ENCODE measurements at places on chromosomes 3 and 15. TPM values are rescaled to one million over a fixed set of nuclear protein-coding genes. Genes with fewer than 3 reads are reported as not detected.

DNA sequence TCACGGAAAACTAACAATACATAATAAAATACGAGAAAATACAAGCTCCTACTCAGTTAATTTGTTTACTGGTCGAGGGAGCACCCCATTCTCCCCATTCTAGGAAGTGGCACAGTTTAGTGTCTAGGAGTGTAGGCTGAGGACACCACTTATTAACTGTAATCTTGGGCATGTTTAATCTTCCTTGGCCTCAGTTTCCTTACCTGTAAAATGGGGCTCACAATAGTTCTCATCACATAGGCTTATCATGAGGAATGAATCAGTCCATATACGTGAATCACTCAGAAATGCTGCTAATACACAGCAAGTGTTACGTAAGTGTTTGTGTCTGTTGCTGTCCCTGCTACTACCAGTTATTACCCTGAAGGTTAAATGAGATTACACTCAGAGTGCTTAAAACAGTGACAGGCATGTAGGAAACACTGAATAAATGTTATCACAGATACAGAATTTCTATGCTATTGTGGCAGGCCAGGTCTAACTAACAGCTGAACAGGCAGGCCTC is 210.2 kb downstream of the OSBPL10 start:
- no peaks in the 10 kb centered on the region for H3K36me3 ChIP-seq
- H3K4me1 ChIP-seq: no peaks in the 10 kb centered on the region
- no peak overlapping the region for H3K4me3 ChIP-seq

- no peaks in the 10 kb centered on the region for H3K4me1 ChIP-seq
- no peak overlapping the region for H3K27ac ChIP-seq
- no peak for DNase-seq
- H3K36me3 ChIP-seq: no peaks in the 10 kb centered on the region
Measured at GRCh38 chr3:73228437-73228836, 167.0 kb downstream of the EBLN2 start.

GRCh38 chr15:63178034-63178433 is 11.4 kb upstream of the RAB8B start:
- H3K36me3 ChIP-seq: no peaks in the 10 kb centered on the region
- H3K4me3 ChIP-seq: no peak overlapping the region
- no peaks in the 10 kb centered on the region for H3K27me3 ChIP-seq
- DNase-seq: no peak
- no peak overlapping the region for H3K27ac ChIP-seq

DNA sequence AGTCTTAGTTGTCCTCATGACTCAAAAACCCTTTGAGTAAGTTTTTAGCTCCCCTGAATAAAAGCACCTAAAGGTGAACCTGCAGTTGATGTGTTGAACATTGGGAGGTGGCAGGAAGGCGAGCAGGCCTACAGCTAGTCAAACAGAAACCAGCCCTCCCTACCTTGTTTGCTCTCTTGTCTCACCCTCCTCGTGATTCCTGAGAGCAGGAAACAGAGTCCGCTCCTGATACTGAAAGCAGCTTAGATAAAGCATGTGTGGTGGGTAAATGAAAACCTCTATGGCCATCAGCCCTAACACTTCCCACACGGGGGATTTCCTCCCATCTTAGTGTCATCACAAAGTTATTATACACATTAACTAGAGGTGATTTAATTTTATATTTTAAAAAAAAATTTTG is 21.8 kb upstream of the CLDN18 start:
- DNase-seq: no peak
- H3K27me3 ChIP-seq: no peaks in the 10 kb centered on the region
- H3K27ac ChIP-seq: no peak overlapping the region
- no peak overlapping the region for H3K4me3 ChIP-seq

DNA sequence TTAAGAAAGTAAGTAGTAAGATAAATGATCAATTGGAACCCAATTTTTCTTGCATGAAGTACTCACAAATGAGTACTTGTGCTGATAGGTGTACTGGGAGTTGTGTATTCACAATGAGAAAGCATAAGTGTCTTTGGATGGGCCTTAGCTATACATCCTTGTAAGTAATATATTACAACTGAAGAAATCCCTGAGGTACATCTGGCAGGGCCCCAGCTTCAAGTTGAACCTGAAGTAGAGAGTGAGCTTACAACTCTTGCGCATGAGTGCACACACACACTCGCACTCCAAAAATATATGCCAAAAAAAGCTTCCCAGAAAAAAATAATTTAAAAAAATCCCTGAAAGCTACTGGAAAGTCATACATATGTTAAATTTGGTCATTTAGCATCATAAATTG is 222.5 kb downstream of the ROBO2 start:
- H3K36me3 ChIP-seq: no peaks in the 10 kb centered on the region
- no peak overlapping the region for H3K27ac ChIP-seq
- no peak for DNase-seq

GRCh38 chr3:13998831-13999230 is 119.0 kb upstream of the WNT7A start:
- H3K27ac ChIP-seq: no peak overlapping the region
- H3K4me3 ChIP-seq: no peak overlapping the region
- no peaks in the 10 kb centered on the region for H3K4me1 ChIP-seq
- H3K36me3 ChIP-seq: no peaks in the 10 kb centered on the region
- no peak for DNase-seq

DNA sequence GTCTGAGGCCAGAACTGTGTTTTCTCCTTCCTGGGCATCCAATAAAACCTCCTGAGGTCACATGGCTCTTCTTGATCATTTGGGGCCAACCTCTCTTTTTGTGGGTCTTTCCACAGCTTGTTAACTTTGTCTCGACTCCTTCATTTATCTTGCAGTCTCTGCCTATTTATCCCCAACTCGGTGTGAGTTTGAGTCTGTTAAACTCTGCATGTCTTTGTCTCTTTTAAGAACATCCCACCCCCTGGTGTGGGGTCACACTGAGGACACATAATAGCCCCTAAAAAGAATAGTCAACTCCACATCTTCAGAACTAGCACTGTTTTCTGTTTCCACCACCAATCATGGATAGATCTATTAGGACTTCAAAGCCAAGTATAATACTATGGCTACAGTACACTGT is 187.2 kb downstream of the TLE3 start:
- H3K4me3 ChIP-seq: no peak overlapping the region
- H3K36me3 ChIP-seq: no peaks in the 10 kb centered on the region
- H3K27me3 ChIP-seq: no peaks in the 10 kb centered on the region
- H3K27ac ChIP-seq: no peak overlapping the region

DNA sequence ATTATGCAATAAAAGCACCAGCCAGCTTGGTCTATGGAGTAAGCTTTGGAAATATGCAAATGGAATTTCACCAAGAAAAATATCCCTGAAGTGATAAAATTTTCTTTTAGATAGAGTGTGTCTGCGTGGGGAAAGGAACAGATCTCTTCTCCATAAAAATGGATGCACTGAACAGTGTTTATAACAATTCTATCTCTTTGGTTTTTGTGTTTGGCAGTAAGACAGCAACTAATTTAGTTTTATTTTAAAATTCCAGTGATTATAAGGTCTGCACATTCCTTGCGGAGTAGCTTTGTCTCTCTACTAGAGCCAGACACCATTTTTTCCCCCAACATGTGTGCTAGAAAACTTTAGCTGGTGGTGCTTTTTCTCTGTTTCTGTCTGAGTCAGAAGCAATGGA is 712.4 kb downstream of the GRM7 start:
- no peaks in the 10 kb centered on the region for H3K36me3 ChIP-seq
- no peak for DNase-seq

- H3K4me3 ChIP-seq: no peak overlapping the region
- H3K4me1 ChIP-seq: peaks cover 8% of the 10 kb centered on the region
- H3K27ac ChIP-seq: no peak overlapping the region
Measured at GRCh38 chr3:146501752-146502151, 32.4 kb upstream of the PLSCR2 start.

GRCh38 chr15:81327516-81327915 is 3.6 kb upstream of the STARD5 start:
- no peak for DNase-seq
- H3K27ac ChIP-seq: no peak overlapping the region
- peaks cover 10% of the 10 kb centered on the region for H3K4me1 ChIP-seq
- H3K4me3 ChIP-seq: no peak overlapping the region
- H3K27me3 ChIP-seq: no peaks in the 10 kb centered on the region

DNA sequence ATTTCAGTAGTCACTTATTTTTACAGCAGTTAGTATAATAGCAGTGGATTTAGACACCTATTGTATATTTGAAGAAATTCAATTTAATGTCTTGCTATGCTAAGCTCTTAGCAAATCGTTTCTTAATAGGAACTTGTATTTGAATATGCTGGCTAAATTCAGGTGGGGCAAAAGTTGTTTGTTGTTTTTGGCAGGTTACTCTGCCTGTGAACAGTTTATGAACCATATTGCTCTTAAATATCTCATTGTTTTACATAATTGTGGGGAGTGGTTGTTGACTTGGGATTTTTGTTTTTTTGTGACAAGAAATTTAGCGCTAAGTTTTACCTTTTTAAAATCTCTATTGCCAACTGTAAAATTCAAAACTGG is 43.4 kb downstream of the NR2C2 start:
- H3K4me1 ChIP-seq: no peaks in the 10 kb centered on the region
- no peak overlapping the region for H3K4me3 ChIP-seq
- no peaks in the 10 kb centered on the region for H3K27me3 ChIP-seq
- H3K36me3 ChIP-seq: no peaks in the 10 kb centered on the region
- DNase-seq: no peak

DNA sequence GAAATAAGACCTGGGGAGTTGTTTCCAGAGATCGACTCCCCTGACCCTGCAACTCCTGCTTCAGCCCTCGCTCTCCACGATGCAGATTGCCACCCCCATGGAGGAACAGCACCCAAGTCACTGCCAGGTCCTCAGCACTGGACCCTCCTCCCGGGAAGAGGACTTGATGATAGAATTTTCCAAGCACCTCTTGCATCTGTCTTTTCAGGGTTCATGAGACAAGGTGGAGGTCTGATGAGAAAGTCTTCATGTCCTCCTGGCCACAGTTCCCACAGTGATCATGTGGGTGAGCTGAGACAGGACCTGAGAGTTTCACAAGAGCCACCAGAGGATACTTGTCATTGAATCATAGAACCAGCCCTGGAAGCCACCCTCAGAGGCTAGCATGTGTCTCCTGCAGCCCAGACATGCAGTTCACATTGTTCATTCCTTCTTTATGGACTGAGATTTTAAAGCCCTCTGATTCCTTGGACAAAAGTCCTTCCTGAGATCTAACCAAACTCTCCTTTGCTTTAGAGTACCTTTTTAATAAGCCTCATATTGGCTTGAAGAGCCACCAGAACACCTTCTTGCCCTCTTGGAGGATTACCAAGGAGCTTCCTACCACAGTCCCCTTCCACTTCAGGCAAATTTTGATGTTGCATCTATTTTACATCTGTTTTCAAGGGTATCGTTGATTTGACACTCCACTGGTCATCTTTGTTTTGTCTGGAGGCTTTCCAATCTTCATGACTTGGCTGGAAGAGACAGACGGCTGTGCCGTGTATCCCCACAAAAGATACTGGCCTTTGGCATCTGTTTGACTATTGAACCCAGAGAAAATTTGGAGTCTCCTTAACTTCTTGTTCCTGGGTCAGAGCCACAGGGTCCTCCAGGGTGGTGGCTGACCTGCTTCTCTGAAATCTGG is 224.8 kb upstream of the BHLHE40 start:
- peaks cover 73% of the 10 kb centered on the region for H3K4me1 ChIP-seq
- peak overlapping the region; percentile 95 for H3K27ac ChIP-seq
- H3K27me3 ChIP-seq: no peaks in the 10 kb centered on the region
- DNase-seq: peak; percentile 32
- H3K4me3 ChIP-seq: no peak overlapping the region
- H3K36me3 ChIP-seq: peaks cover 6% of the 10 kb centered on the region

GRCh38 chr3:126259411-126260391 is 79.3 kb upstream of the ALDH1L1 start:
- peaks cover 3% of the 10 kb centered on the region for H3K27me3 ChIP-seq
- no peaks in the 10 kb centered on the region for H3K36me3 ChIP-seq
- H3K4me1 ChIP-seq: peaks cover 50% of the 10 kb centered on the region
- DNase-seq: no peak

- H3K27ac ChIP-seq: no peak overlapping the region
- no peaks in the 10 kb centered on the region for H3K36me3 ChIP-seq
- H3K4me1 ChIP-seq: no peaks in the 10 kb centered on the region
- no peaks in the 10 kb centered on the region for H3K27me3 ChIP-seq
- no peak for DNase-seq
Measured at GRCh38 chr3:186381424-186382216, 19.6 kb upstream of the DGKG start.

- no peaks in the 10 kb centered on the region for H3K4me1 ChIP-seq
- H3K27ac ChIP-seq: no peak overlapping the region
- no peak overlapping the region for H3K4me3 ChIP-seq
- H3K27me3 ChIP-seq: no peaks in the 10 kb centered on the region
- no peaks in the 10 kb centered on the region for H3K36me3 ChIP-seq
Measured at GRCh38 chr15:70723927-70724326, 39.4 kb downstream of the UACA start.

DNA sequence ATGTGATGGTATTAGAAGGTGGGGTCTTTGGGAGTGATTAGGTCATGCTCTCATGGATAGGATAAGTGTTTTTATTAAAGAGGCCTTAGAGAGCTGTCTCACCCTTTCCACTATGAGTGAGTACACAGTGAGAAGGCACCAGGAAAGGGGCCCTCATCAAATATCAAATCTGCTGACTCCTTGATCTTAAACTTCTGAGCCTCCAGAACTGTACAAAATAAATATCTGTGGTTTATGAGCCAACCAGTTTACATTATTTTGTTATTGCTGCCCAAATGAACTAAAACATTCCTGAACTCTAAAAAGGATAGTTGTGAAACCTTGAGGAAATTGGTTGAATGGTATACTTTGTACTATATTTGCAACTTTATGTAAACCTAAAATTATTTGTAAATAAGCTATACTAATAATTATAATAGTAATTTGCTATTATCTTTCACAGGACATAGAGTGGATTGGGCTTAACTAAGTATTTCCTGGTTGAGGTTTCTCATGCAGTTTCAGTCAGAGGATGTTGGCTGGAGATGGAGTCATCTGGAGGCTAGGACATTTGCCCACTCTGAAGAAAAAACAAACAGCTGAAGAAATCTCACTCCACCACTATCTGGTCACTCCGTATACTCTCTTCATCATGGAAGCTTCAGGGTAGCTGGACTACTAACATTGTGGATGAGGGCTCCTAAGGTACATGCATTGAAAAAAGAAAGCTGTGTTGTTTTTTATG is 1068.6 kb upstream of the CADM2 start:
- no peaks in the 10 kb centered on the region for H3K4me1 ChIP-seq
- DNase-seq: no peak

- DNase-seq: no peak
- peaks cover 8% of the 10 kb centered on the region for H3K4me1 ChIP-seq
- H3K27ac ChIP-seq: no peak within 1 kb of the TSS
- H3K27me3 ChIP-seq: peaks cover 76% of the 10 kb centered on the region
Measured at GRCh38 chr3:39809181-39809994, at the start of gene MYRIP. MYRIP (plus strand) TSS chr3:39809609; CDS start chr3:39900817, 91,208 bp downstream.

Gene SCAMP2
- 158 TPM for polyA plus RNA-seq

Gene ZNF662
- polyA plus RNA-seq: not detected

Gene GP9
- 0.74 TPM for polyA plus RNA-seq

Gene UBE2E2
- 66.3 TPM for polyA plus RNA-seq

Gene ALDH1L1
- polyA plus RNA-seq: not detected

Gene HTR3E
- not detected for polyA plus RNA-seq
